ENCODE measurements at places on chromosomes 5 and 9.

DNA sequence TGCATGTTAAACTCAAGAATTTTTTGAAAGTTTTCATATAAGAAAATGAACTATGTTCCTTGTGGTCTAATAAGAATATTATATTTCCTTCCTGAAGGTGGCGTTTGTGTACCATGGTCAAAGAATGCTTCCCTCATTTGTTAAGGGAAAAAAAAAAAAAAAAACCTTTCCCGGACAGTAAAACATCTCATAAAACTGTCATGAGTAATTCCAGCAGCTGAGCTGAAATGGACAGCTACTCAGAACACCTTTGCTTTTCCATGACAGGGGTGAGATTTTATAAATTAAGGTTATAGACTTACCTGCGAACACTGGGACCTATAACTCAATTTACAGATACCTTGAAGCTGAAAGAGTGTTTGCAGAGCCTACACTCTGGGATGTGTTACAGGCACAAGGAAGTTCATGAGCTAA is 113.2 kb upstream of the RANBP3L start:
- no peak for DNase-seq

- no peak for DNase-seq
These were observed 789.7 kb upstream of the GRAMD2B start for GRCh38 chr5:125633523-125633922.

DNA sequence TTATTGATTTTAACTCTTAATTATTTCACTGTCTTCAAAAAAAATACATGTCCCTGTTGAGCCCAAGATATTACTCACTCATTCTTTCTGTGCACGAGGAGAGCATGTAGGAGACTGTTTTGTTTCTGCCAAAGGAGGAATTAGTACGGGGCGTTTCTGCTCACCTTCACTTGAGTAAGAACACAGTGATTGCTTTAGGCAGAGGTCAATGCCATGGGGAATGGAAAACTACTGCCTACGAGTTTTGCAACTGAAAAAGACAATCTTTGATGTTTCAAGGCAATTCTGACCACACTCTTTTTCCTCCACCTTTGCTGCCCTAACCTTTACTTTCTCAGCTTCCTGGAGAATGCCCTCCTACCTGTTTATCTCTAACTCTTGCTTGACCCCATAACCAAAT is 109.4 kb downstream of the CCDC192 start:
- no peak for DNase-seq

- no peak for DNase-seq
These were observed 379.3 kb downstream of the PLK2 start for GRCh38 chr5:58080573-58080972.

GRCh38 chr9:70256123-70256551 is 2.6 kb upstream of the SMC5 start:
- no peak for DNase-seq

DNA sequence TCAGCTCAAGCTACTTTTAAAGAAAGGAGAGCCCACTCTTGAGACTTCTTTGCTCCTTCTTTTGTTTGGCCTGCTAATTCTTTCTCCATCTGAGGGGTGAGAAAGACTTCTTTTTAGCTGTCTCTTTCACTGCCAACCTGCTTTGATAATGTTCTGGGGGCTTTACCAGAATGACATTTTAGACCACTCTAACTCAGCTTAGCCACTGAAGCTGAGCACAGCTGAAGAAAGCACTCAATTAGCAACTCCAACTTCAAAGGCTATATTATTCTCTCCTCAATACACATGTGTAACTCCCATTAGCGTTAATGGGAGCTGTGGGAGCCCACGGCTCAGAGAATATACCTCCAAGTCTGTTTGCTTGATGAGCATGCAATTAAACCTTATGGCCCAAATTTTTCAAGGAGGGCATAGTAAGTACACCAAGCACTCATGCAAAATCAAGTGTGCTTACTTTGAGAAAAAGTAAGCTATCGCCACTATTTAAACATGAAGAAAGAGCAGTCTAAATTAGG is 815.4 kb upstream of the DMAC1 start:
- no peak for DNase-seq

DNA sequence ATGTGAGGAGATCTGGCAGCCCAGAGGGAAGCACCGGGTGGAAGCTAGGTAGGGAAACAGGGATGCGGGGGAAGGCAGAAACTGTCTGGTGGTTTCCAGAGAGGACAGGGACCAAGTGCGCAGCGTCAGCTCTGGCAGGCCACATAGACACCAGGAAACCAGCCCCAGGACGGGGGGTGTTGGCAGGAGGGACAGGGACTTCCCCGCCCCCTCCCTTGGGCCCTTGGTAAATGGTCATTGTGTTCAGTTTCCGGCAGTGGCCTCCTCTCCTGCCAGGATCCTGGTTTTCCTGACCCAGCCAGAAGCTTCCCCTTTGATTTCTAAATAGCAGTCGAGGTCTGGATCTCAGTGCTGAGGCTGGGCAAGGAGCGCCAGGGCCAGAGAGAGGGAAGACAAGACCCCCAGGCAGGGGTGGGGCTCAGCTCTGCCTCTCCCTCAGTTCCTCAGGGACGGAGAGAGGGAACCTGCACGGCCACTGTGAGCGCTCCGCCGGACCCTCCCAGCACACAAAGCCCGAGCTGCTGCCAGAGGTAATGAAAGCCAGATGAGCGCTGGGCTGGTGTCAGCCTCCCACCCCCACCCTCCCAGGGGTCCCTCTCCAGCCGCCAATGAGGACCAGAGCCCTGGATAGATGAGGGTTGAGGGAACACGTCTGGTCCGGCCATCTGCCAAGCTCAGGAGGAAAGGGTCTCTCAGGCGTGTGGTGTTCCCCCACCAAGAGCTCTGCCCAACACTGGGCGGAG is 1.8 kb downstream of the RALGDS start:
- no peak for DNase-seq

DNA sequence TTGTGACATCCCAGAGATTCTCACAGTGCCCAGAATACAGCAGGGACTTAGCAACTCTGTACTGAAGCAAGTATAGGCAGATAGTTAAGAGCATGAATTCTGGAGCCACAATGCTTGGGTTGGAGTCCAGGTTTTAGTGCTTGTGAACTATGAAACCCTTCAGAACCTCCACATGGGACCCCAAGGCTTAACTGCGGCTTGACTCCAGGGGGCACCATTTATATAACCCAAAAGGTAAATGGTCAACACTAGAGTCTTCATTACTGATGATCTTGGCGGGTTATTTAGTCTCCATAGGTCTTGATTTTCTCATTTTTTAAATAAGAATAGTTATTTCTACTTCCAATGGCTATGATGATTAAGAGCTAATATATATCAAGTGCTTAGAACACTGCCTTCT is 390.3 kb downstream of the TAF11L14 start:
- no peak for DNase-seq

DNA sequence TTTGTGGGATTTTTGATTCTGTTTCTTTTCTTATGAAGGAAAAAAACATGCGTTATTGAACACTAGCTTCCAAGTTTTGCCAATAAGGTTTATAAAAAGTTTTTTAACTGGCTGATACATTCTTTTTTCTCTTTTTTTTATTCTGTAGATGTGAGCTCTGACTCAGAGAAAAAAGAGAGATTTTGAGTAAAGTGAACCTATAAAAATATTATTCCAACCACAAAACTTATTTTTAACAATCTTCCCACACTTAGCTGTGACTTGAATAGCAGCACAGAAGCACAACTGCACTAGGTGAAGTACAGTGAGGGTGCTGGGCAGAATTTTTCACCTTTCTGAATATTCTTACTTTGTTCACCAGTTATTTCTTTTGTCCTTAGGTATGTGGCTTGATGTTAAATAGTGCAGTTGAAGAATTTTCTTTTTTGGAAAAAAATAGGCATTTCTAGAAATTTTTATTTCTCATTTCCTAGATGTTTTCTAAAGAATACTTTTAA is 41.6 kb downstream of the CHSY3 start:
- no peak for DNase-seq

DNA sequence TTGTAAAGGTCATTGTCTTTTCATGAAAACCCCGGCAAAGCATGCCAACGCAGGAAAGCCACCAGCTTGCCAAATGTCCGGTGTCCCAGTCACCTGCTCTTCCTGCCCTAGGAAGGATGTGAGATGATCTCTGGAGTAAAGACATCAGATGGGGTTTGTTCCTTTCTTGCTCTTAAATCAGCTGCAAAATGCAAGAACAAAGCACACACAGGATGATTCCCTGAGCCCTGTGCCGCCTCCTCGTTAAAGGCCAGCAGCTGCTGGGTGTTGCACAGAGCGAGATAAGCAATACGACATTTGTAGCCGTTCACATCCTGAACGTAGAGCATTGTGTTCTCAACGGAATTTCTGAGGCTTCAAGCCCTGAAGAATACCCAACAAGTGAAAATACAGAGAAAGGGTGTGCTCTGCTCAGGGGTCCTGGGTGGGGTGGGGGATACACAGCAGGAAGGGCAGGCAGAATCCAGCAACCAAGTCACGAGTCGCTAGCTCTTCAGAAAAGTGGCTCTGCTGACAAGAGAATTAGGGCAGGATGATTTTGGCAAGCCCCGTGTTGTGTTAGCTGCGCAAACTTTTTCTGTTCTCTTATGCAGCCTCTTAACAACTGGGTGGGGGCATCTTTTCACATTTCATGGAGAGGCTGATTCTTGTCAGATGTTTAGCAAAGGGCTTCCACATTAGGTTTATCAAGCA is 229.2 kb upstream of the MAP3K1 start:
- DNase-seq = no peak

GRCh38 chr5:65185468-65185867 is 296.3 kb downstream of the ADAMTS6 start:
- DNase-seq = no peak

- no peak for DNase-seq
These were observed 35.5 kb downstream of the GADD45G start for GRCh38 chr9:89640361-89640760.

- no peak for DNase-seq
These were observed 284.8 kb downstream of the CTNND2 start for GRCh38 chr5:11619339-11620024.

DNA sequence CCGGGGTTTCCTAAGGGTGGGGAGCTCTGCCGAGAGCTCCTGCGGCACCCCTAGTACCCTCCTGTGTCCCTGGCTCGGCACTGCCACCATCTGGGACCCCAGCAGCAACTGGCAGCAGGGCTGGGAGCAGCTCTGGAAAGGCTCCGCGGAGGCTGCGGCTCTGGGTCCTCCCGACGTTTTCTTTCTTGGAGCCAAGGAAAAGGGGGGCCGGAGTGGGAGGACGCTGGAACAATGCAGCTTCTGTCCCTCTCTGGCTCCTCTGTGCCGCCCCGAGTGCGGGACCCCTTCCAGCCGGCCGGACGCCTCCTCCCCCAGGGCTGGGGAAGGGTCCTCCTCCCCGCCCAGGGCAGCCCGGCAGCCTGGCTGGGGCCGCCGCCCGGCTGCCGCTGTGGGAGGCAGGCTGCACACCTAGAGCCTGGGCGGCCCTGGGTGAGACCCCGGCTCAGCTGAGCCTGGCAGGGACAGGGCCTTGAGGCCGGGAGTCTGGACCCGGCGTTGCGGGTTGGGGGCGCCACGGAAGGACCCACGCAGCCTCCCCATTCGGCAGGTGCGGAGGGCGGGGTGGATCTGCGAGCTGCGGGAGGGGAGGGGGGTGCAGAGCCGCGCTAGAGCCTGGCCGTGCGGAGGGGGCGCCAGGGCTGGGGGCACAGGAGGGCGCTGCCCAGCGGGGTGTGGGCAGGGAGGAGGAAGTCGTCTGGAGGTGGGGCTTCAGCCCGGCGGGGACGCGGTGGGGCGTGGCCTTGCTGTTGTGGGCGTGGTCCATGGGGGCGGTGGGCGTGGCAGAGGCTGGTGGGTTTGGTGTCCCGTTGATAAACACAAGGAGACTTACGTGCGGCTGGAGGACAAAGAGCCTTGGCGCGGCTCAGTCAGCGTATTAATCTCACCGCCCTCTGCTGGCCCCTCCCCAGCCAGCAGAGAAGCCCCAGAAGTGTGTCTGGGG is 15.1 kb downstream of the GPSM1 start:
- DNase-seq = peak; percentile 45

DNA sequence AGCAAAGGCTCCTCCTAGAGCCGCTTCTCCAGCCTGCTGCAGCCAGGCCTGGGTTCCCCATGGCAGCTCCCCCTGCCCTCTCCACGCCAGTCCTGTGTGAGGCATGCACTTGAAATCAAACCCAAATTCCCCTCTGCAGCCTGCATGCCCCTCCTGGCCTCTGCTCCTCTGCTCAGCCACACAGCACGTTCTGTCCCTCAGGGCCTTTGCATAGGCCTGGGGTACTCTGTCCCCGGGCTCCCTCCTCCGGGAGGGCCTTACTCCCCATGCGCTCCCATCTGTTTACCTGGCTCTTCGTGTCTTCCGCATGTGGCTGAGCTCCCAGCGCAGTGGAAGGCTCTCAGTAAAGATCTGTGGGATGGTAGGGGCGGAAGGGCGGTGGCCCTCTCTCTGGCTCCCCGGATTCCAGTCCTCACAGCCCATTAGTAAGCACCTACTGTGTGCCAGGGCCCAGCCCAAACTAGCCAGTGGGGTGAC is 203.5 kb upstream of the IER5L start:
- no peak for DNase-seq

DNA sequence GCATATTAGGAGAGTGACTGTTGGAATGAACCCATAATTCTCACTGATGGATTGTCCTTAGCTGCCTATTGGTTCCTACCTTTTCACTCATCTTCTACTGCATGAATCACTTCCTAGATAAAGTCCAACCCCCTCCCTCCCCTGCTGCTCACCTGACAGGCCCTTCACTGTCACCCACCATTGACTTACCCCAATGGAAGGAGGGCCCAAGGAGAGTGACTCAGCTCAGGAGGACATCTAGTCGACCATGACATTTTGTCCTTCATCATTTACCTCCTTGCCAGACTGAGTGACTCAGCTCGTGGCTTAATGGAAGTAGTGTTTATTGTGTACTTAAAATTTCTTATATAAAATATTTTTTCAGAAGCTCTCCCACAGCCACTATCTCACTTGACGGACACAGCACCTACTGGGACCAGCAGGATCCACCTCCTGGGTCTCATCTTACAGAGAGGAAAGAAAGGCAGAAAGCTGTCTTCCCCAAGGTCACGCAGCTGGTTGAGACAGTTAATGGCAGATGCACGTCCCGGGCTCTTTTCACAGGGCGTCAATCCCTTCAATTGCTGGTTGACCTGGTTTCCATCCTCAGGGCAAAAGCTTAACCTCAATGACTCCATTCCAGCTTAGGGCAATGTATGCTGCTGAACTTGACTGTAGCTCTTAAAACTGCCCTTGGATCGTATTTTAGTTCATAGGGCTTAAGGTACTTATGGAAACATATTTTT is 142.3 kb downstream of the MARCHF11 start:
- DNase-seq = no peak

- DNase-seq = no peak
These were observed 275.8 kb upstream of the RIOK2 start for GRCh38 chr5:97458851-97459250.

Data from stimulated activated CD4-positive, alpha-beta T cell treated with anti-CD3 and anti-CD28 coated beads, Interleukin-15, amount 100 ng/mL, for 1 hour (primary cell).